Thymus (tissue), 14 donors: ENCODE measurements at places on chromosomes 4 and X. TPM values are rescaled to one million over a fixed set of nuclear protein-coding genes. Genes with fewer than 3 reads are reported as not detected.

GRCh38 chr4:188661502-188661901 lies 522.3 kb downstream of the TRIML1 start:
- DNase-seq, result no peak

DNA sequence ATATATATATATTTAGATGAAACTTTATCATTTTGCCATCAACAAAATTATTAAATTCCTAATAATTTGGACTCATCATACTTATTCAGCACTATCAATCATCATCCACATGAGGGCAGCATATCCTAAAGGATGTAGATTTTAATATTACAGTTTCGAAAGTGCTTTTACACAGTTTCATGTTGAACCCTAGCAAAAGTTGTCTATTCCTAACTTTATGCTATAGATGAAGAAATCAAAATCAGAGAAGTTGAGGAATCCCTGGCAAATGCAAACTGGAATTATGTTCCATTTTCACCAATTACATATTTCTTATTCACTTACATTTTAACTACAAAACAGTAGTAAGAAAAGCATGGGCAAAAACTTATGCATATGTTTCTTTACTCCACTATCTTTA lies 36.6 kb upstream of the UGT2A1 start:
- DNase-seq, result peak; percentile 6

Gene SOD3
- 8.8 TPM for polyA plus RNA-seq

- no peak for DNase-seq
These were observed 48.1 kb downstream of the PCDH7 start for GRCh38 chr4:30768277-30768676.

- no peak for DNase-seq
These were observed 660 bp upstream of the COL25A1 start for GRCh38 chr4:109303140-109303496.

- DNase-seq, result no peak
These were observed 886.4 kb upstream of the ADGRL3 start for GRCh38 chr4:60313611-60314178.

DNA sequence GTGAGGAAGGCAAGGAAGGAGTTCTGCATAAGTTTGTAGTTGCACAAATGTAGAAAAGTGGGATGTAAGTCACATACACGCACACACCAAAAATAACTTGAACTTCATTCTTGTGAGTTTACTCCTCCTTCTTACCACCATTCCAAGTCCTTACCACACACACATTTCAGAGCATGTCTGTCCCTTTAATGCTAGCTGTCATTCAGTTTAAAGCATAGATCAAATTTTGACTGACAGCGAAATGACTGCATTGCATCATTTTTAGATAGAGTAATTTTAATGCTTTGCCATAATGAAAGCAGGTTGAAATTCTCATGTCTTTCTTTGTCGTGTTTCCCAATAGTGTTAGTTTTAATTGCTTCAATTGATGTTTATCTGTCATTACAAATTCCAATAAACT lies 629.6 kb upstream of the HTR2C start:
- no peak for DNase-seq

Gene ZCCHC18
- 2.4 TPM for polyA plus RNA-seq

Gene GLRA2
- under 0.01 TPM for polyA plus RNA-seq

- DNase-seq, result no peak
These were observed 218.2 kb downstream of the AASDH start for GRCh38 chr4:56169061-56169460.

Gene IL1RAPL1
- polyA plus RNA-seq, result 0.02 TPM
